Stimulated activated CD8-positive, alpha-beta memory T cell treated with anti-CD3 and anti-CD28 coated beads, Interleukin-15, amount 100 ng/mL, for 1 hour (primary cell): ENCODE measurements at places on chromosomes 3 and 15.

- no peak for DNase-seq
Observed at GRCh38 chr3:105343991-105344390, 22.7 kb upstream of the ALCAM start.

DNA sequence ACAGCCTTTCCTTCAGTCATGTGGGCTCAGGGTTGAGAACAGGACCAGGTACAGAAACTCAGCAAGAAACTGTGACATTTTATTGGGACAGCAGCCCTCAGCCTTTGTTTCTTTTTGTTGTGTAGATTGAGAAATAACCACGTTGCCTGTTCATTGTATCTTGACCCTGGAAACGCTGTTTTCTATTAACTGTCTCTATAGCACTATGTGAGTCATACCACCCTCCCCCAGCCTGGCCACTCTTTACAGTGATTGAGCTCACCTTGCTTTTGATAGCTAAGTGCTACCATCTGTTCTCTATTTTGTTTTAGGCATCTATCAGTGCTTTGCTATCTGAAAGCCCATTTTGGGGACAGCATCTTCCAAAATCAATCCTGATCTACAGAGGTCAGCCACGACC lies 127.9 kb downstream of the CD47 start:
- DNase-seq = no peak

GRCh38 chr3:65371053-65371452 lies 667.7 kb downstream of the MAGI1 start:
- no peak for DNase-seq

- no peak for DNase-seq
Observed at GRCh38 chr3:73509816-73510215, 114.9 kb downstream of the PDZRN3 start.

DNA sequence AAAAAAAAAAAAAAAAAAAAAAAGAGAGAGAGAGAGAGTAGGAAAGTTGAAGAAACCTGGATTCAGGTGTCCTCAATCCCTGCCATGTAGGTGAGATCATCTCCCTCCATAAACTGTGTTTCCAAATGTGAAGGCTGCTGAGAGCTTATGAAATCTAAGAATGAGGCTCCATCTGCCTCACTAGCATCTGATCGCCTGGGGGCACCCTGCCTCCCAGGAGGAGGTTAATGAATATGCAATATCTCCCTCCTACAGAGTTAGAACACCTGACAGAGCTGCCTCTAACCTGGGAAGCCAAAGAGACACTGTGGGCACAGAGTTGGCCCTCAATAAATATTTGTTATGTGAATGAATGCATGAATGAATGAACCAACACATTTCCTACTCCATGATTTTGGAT lies 23.8 kb upstream of the ZNF148 start:
- no peak for DNase-seq
